ENCODE measurements at places on chromosomes 11 and 22. TPM values are rescaled to one million over a fixed set of nuclear protein-coding genes. Genes with fewer than 3 reads are reported as not detected.

DNA sequence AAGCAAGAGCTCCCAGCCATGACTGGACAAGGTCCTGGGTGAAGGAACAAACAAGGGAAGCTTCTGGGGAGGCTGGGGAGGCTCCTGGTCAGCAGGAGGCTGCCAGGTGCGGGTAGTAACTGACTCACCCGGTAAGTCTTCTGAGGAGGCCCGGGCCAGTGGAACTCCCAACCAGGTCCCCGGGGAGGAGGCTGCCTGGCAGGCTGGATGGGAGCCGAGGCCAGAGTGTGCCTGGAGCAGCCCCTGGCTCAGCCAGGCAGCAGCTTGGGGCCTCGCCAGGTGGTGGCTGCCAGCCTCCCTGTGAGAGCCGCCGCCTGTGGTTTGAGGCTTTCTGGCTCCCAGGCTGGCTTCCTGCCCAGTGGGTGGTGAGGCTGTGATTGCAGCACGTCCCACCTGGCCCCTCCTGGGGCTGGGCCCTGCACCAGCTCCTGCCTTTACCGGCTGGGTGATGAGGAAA, 46.2 kb downstream of the IGF2 start:
- DNase-seq, result no peak

Gene LRRC56
- 1.5 TPM for polyA plus RNA-seq

Gene ETS1
- 34.6 TPM for polyA plus RNA-seq

Gene RFPL2
- not detected for polyA plus RNA-seq

- no peak for DNase-seq
These were observed 407.3 kb upstream of the CCDC90B start for GRCh38 chr11:83693306-83693992.

- DNase-seq, result no peak
These were observed 9.2 kb downstream of the SCN2B start for GRCh38 chr11:118167253-118167652.

Gene RAPSN
- polyA plus RNA-seq, result not detected

DNA sequence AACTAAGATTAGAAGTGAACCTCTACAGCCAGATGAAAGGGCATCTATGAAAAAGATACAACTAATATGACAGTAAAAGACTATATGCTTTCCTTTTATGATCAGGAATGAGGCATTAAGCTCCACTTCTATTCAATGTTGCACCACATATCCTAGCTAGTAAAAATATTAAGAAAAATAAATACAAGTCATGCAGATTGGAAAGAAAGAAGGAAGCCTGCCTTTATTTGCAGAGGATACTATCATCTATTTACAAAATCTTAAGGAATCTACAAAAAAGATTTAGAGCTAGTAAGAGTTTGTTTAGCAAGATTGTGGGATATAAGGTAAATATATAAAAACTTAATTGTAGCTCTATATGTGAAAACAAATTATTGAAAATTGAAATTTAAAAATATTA, 308.8 kb downstream of the DYNC2H1 start:
- DNase-seq, result no peak

Gene SLC37A4
- 12.5 TPM for polyA plus RNA-seq

Gene ST14
- polyA plus RNA-seq, result not detected

DNA sequence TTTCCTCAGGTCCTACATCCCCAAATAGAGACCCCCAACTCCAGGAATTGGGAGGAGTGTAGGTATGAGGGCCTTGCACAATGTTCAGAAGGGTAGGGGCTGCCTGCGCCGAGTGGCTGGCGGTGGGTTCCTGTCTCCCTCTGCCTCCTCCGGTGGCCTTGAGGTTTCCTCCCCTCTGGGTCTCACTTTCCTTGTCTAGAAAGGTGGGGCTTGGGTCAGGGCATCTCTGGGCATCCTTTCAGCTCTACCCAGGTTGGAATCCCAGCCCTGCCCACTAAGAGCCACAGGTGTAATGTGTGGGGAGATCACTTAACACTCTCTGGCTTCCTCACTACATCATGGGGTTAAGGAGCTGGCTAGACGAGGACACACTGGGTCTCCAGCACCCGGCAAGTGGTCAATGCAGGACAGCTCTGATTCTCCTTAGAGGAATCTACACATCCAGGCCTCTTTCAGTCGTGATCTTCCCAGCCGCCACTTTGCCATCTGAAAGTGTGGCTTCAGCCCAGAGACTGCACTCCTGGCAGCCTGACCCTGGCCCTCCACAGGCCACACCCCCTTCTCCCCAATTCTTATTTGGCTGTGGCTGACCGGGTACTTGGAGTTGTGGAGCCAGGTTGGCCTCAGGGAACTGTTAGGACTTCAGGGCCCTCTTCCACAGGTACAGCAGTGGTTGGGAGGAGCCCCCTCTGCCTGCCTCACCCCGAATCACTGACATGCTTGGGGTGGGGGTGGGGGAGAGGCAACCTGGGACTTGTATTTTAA, 22.1 kb downstream of the PRDM11 start:
- DNase-seq, result no peak

GRCh38 chr22:42560781-42561180, 7.0 kb downstream of the SERHL2 start:
- no peak for DNase-seq

DNA sequence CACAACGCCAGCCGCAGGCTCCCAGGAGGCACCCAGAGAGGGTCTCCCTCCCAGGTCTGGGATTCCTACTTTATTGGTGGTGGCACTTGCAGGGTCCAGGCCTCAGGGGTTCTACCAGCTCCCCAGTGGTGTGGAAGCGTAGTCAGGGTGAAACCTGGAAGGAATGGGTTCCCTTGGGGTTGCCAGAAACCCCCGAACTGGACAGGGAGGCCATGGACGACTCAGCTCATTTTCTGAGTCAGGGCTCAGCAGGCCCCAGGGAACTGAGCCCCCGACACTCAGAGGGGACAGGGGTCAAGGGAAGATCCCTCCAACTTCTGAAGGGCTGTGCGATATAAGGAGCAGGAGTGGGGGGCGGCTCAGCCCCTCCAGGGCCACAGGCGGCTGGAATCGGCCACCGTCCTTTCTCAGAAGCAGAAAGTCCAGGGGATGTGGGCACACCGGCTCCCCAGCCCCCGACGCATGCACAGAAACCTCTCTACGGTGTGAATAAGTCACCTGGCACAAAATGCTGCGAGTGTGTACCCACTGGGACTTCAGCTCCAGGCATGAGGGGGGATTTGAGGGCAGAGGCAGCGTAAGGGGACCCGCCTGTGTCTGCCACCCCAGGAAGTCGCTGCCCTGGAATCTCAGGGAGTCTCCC, 25.1 kb downstream of the MRGPRG start:
- DNase-seq, result no peak

Gene WNT7B
- polyA plus RNA-seq, result 0.56 TPM

DNA sequence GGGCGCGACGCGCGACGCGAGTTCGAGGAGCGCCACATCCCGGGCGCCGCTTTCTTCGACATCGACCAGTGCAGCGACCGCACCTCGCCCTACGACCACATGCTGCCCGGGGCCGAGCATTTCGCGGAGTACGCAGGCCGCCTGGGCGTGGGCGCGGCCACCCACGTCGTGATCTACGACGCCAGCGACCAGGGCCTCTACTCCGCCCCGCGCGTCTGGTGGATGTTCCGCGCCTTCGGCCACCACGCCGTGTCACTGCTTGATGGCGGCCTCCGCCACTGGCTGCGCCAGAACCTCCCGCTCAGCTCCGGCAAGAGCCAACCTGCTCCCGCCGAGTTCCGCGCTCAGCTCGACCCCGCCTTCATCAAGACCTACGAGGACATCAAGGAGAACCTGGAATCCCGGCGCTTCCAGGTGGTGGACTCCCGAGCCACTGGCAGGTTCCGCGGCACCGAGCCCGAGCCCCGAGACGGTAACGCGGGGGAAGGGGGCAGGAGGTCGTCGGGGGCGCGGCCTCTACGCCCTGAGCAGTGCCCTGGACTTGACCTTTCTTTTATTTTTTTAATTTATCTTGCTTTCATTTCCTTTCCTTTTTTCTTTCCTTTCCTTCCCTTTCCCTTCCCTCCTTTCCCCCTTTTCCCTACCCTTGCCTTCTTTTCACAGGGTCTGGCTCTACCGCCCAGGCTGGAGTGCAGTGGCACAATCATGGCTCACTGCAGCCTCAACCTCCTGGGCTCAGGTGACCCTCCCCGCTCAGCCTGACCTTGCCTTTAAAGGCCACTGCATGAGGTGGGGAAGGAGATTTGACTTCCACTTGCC, 5.0 kb downstream of the MPST start:
- DNase-seq, result no peak

- DNase-seq, result no peak
These were observed 117.5 kb downstream of the PKNOX2 start for GRCh38 chr11:125281831-125282595.

Gene XKR3
- polyA plus RNA-seq, result not detected

- DNase-seq, result no peak
These were observed 31.3 kb downstream of the NEFH start for GRCh38 chr22:29511126-29511862.

GRCh38 chr11:117096201-117096991, 1.8 kb downstream of the SIK3 start:
- DNase-seq, result no peak

GRCh38 chr22:39872548-39872947, 21.0 kb downstream of the ENTHD1 start:
- no peak for DNase-seq

DNA sequence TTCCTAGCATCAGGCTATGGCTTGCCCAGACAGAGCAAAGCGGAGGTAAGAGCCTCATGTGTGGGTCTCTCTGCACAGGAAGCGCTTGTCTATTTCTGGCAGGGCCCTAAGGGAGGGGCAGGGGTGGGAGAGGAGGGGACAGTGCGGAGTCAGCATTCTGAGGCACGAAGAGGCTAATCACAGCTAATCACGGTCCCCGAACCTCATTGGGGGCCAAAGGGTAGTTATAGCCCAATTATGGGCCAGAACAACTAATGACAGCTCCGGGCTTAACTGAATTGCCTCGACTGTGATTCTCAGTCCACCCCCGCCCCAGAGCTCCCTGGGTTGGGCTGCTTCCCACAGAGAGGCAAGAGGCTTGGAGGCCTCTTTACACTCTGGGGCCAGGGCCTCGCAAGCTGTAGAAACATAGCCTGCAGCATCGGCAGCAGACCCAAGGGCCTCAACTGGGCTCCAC, 72.7 kb upstream of the PRDM11 start:
- no peak for DNase-seq

GRCh38 chr11:20043992-20044391, 116.3 kb downstream of the DBX1 start:
- DNase-seq, result no peak

DNA sequence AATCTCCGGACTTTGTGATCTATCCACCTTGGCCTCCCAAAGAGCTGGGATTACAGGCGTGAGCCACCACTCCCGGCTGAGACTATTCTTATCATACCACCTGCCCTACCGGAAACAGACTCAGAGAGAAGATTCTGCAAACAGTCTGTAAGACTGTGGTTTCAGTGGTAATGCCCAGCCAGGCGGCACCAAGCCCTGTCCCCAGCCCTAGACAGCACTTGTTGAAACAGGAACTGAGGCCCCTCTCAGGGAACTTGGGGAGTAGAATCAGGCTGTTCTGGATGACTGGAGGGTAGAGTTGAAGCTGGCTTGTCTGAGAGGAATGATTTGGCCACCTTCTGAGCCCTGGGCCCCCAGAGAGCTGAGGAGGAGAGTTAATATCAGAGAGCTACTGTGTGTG, 1.3 kb upstream of the INSC start:
- no peak for DNase-seq

Gene FAM83F
- 0.01 TPM for polyA plus RNA-seq

Gene MMP8
- polyA plus RNA-seq, result 0.04 TPM

Gene PRAME
- polyA plus RNA-seq, result not detected

DNA sequence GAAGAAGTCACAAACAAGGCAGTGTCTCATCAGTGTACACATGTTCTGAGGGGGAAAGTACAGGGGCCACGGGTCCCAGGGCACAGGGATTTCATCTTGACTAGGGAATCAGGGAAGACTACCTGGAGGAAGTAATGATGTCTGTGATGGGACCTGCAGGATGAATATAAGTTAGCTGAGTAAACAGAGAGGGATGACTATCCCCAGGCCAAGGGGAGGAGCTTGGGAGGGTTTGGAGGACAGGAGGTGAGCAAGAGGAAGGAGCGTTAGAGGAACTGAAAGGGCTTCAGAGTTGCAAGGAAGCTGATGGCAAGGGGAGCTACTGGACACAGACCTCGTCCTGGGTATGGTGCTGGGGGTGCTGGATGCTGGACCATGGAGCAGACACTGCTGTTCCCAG, 56.4 kb downstream of the TRAF6 start:
- DNase-seq, result no peak

All from AG04450 (cell line).